ENCODE measurements at places on chromosomes 4 and X.

GRCh38 chr4:15587649-15588048 lies 67.5 kb downstream of the FBXL5 start:
- no peak for DNase-seq

DNA sequence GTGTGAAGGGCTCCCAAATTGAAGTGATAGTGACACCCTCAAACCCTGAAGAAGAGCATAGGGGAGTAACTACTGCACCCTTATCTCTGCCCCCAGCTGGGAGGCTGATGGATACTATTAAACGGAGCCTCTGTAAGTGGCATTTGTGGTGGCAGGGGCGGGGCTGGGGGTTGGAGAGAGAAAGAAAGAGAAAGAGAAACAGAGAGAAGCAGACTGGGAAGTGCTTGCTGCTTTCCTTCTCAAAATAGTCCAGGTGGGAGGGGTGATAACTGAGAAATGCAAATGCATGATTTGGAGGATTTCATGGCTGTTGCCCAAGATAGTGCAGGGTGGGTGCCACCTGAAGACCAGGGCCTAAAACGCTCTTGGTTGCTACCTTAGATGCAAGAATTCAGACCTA lies 253.5 kb upstream of the GATB start:
- no peak for DNase-seq

DNA sequence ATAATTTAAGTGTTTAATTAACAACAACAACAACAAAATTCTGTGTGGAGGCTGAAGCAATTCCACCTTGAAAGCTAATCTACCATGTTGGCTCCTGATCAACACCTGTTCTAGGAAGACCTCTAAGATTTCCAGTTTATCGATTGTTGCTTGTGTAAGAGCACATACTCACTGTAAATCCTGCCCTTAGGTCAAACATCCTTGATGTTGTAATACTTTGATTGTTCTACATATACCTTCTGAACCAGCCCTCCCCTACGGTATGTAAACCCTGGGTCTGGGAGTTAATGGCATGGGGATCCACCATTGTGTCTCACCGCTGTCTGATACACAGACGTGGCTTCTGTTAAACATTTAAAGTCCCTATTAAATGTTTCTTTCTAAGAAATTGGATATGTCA lies 73.2 kb downstream of the RASL11B start:
- no peak for DNase-seq

- DNase-seq = no peak
These were observed 240.4 kb upstream of the PGRMC2 start for GRCh38 chr4:128527946-128528576.

- DNase-seq = no peak
These were observed 518 bp upstream of the SAT1 start for GRCh38 chrX:23782455-23782854.

GRCh38 chr4:152938237-152938947 lies 2.3 kb downstream of the FHDC1 start:
- no peak for DNase-seq

DNA sequence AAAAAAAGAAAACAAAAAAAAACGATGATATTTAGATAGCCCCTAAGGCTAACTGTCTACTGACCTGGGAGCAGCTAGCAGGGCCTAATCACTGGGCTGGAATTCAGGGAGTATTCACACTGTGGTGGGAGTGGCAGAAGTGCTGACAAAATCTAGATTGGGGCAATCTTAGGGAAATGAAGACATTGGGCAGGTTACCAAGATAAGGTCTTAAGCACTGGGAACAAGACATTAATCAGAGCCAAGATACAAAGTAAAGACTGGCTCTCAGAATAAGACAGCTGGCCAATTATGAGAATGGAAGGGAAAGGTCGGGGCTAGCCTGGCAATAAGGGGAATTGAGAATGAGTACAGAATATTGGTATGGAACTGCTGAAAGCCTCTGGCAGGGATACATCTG lies 100.2 kb upstream of the GRIA3 start:
- DNase-seq = no peak

GRCh38 chrX:27767387-27767786 lies 40.4 kb upstream of the MAGEB10 start:
- DNase-seq = no peak

DNA sequence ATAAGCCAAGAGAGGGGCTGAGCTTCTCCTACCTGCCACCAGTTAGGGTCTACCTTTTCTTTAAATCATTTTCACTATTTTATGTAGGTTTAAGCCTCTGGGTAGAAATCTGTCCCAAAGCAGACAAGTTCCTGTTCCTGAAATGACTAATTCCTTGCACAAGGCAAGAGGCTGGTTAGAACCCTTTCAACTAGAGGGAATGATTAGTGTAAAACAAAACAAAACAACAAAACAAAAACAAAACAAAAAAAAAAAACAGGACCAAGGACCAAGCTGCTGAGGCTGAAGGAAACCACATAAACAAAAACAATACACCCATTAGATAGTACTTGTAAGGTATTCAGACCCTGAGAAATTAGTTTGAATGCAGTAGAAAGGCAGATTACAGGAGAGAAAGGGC lies 62.7 kb downstream of the MAML3 start:
- DNase-seq = no peak

DNA sequence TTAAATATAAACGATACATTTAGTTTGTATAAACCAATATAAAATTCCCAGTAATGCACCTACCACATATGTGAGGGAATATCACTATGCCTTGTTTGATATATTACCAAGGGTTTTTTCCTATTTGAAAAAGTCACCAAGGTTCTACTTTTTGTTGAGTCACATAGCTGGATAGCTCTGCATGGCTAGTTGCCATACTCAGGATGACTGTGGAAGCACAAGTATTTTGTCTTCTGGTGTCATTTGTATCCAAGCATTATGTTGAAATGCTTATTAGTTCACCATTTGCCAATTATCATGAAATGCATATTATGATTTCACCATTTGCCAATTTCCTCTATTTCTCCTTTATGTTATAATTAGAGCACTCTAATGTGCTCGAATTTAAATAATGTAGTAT lies 162.7 kb upstream of the TTC29 start:
- no peak for DNase-seq

DNA sequence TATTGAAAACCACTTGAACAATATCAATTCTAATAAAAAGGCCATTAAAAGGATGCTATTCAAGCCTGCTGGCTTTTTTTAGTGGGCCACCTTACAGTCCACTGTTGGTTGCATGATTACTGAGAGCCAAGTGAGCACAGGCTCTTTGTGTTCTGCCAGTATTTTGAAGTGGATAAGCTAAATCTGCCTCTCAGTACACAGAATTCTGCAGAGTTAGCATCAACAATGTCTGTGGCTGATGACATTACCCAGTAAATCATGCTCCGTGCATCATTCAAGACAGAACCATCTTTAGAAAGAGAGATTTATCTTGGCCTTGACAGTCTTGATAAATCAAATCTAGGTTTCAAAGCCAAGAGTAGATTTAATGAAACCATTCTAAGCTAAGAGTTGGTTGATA lies 119.0 kb upstream of the GNPDA2 start:
- no peak for DNase-seq

DNA sequence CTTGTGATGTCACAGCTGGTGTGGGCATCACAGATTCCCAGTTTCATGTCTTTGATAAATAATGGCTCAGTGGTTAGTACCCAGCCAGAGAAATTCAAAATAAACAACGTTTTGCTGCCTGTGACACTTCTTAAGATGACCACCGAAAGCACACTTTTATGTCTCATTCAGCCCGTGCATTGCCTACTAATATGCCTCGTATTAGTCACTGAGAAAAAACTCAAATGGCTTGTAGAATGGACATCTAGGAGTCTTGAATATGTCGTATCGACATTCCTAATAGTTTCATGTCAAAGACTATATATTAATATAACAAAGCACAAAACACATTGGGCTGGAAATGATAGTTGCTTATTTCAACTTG lies 103.9 kb upstream of the FAT1 start:
- DNase-seq = no peak

DNA sequence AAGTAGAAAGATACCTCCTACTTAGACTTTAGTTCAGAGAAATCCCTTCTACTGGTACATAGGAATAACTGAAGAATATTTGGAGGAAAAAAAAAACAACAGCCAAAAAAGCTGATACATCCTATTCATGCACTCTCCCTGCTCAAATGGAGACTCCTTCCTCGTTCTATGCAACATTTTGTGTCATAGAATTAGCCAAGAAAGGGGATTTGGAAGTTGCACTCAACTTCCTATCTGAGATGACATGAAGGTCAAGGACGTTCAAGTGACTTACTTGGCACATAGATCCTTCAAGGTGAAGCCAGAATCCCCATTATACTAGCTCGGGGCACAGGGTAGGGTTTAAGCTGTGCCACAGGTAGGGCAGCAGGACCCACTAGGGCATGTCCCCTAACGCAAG lies 56.2 kb upstream of the S100G start:
- DNase-seq = no peak

GRCh38 chr4:86338521-86338920 lies 21.3 kb downstream of the MAPK10 start:
- no peak for DNase-seq

DNA sequence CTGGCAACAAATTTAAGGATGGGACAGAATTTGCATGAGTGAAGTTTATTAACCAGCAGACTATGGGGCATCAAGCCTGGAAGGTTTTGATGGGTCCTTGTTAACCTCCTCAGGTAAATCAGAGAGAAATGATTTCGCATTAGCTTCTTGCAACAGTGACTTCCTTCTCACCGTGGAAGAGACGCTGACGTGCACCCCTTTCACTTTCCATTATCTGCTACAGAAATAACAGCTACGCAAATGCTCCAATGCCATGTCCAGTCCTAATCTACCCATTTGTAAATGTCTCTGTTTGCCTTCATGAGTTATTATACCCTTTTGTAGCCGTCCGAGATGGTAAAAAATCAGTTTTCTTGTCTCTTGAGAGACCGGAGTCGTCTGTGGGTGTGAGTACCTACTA lies 100.3 kb downstream of the SLC34A2 start:
- no peak for DNase-seq

GRCh38 chr4:148443512-148444295 lies 1.5 kb upstream of the NR3C2 start:
- DNase-seq = no peak

- DNase-seq = no peak
These were observed 3.7 kb upstream of the NR3C2 start for GRCh38 chr4:148445860-148446330.
